ENCODE measurements at places on chromosomes 5 and 9.

DNA sequence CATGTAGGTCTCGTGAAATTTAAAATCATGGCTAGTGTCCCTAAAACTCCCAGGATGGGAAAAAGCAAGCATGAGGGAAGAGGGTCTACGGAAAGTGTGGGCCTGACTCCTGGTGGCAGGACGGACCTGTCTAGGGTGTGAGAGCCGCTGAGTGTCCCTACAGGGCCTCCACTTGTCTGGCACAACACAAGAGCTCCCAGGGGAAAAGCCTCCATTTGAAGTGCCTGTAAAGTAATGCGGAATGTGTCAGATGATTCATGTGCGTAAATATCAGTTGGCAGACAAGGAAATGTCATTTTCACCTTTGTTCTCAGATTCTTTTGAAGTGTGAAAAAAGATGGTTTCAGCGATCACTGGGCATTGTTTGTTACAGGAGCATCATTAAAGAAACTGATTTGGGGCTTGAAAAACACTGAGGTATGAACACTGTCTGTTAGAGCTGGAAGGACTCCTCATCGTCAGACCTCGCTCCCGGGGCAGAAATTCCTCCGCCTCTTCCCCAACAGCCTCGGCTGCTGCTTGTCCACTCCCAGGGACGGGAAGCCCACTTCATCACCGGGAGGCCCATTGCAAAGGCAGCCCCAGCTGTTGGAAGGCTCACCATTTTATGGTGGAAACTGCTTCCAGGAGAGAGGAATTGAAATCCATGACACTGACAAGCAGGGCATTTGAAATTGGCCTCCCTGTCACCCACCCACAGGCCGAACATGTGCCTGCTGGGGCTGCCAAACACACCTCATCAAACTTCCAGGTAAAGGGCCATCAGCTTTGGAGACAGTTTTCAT, 240.8 kb downstream of the FSTL4 start:
- DNase-seq: no peak

DNA sequence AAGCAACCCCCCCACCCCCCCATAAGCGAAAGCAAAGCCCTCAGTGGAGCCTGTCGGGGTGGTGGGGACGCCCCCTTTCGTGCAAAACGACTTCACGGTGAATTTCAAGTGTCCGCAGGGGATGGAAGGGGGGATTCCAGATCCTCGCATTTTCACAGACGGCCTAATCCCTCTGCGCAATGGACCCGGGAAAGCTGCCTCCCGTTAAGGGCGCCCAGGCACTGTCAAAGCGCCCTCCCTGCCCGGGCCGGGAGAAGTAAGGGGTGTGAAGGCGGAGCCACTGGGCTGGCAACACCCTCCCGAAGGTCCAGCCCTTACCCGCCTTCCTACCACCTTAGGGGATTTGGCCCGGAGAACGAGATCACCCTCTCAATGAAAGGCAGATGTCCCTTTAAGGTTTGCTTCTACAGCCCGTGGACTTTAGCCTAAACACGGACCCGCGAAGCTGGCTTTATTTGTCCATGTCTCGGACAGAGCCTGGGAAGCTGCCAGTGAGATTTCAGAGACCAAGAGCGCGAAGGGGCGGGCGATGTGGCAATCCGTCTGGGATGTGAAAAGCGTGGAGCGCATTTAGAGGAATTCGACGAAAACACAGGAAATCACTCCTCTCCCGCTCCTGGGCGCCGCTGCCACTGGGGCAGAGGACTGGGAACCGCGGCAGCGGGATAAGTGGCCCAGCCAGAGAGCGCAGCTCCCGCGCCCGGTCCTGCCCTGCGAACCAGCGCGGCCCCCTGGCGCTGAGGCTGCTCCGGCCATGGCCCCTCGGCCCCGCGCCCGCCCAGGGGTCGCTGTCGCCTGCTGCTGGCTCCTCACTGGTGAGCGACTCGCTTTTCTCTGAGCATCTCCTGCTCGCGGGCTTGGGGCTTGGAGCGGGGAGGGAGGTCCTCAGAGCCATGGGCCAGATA, at the start of the genes ITGA1 and PELO:
Gene ITGA1, plus strand, starts transcription at position 317 of the 905 bp plus-strand sequence. Its CDS starts 438 bp downstream, at position 755.
Gene PELO, plus strand, starts transcription at position 317 of the 905 bp plus-strand sequence. CDS start 12,479 bp downstream, outside the sequence.
- no peak for DNase-seq

DNA sequence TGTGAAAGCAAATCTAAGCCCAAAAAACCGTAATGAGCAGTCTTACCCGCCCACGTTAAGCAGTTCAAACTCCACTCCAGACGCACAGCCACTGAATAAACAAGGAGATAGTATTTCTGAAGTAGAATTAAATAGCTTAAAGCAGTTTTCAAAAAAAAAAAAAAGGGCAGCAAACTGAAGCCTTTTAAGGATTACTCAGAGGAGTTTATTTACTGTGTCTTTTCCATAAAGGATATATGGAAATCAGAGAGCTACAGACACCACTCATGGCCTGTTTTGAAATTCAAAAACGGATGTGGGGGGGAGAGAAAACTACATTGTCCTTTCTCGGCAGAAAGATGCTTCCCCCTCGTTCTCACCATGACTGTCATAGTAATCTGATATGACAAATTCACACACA, 83.7 kb upstream of the IRX1 start:
- peak; percentile 86 for DNase-seq

DNA sequence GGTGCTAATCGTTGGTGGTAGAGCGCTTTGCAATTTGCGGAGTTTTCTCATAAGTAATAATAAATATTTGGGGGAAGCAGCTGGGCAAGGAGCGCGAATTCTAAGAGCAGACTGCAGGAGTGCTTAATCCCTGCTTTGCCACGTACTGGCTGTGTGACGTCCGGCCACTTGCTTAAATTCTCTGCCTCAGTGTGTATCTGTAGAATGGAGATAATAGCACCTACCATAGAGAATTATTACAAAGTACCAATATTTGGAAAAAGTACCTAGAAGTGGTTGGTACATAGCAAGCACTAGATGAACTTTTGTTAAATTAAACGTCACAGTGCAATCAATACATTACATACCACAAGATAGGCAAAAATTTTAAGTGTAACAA, 598 bp upstream of the TMED7 start:
- DNase-seq: no peak

DNA sequence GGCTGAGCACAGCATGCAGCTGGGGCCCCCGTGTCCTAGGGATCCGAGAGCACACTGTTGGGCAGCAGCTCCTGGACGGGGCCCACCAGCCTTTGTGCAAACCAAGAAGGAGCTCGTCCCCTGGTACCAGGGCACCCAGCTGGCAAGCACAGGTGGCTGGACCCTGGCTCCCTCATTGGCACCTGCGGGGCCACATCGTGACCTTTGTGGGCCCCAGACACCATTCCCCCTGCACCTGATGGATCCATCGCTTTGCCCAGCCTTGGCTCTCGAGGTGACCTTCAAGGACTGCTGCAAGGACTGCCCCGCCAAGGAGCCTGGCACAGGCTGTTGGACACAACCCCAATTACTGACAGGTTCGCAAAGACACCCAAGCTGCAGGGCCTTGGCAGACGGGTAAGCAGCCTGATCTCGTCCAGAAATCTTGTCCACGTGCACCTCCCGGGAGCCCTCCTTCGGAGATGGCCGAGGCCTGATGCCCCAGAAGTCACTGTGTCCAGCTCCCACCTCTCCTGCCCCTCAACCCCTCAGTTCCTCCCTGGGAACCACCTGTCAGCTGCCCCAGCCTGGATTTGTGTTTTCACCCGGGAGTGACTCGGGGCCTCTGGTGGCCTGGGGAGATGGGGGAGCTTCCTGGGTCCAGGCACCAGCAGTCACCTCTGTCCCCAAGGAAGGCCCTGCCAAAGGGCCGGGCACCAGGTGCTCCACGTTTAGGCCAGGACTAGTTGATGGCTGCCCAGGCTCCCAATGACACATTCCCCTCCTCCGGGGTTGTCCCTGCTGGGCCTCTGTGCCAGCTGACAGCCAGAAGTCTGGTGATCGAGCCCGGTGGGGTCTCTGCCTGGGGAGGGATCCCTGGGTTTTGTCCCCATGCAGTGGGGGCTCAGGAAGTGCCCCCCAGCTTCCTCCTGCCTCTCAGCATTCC, 137.1 kb upstream of the PPP1R26 start:
- DNase-seq: no peak

- no peak for DNase-seq
Observed at GRCh38 chr9:126406075-126406667, 79.5 kb downstream of the MVB12B start.

- DNase-seq: no peak
Observed at GRCh38 chr5:14366763-14367162, 214.8 kb upstream of the OTULINL start.

DNA sequence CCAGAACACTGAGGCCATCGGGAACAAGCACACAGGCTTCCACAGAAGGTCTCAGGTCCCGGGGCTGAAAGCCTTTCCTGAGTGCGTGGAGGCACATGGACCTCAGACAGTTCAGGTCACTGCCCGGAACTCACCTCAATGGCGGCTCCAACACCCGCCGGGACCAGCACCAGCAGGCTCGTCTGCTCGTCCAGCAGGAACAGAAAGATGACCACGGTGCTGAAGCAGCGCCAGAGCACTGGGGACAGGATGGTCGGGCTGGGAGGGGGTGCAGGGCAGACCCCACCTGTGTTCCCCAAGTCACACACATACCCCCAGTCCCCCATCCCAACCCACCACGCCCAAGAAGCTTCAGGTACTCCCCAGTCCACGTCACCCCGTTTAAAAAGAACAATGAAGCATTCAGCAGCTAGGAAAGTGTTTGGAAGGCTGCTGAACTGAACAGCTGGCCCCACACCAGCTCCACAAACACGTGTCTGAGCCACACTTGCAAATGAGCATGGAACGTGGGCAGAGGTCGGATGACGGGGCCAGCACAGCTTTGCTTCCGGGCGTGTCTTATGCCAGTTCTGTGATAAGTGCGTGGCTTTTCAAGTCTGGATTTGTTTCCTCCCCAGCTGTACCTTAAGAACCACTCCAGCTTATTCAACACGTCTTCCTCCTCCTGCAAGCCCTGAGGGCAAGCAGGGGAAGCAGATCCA, 14.6 kb downstream of the CLPTM1L start:
- no peak for DNase-seq

DNA sequence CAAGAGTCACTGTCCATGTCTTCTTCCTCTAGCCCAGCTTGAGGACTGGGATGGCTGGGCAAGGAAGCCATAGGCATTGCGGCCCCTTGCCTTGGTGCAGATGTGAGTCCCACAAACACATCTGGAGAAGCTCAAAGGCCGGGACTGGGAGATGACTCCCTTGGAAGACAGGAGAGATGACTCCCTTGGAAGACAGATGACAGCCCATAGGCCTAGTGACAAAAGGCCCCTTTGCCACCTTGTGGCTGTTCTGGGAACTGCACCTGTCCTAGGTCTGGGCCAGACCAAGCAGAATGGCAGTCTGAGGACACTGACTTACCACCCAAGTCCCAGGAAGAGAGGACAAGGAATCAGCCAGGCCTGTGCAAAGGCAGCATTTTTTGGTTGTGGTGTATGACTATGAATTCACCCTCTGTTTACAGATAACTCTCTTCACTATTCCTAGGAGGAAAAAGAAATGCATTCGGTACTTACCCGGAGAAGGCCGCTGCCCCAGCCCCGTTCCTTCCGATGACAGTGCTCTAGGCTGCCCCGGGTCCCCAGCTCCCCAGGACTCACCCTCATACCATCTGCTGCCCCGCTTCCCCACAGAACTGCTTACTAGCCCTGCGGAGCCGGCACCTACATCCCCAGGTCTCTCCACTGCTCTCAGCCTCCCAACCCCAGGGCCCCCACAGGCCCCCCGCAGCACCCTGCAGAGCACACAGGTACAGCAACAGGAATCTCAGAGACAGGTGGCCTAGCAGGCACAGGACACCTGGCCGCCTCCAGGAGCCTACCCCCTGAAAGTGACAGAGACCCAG, 30.8 kb downstream of the SKP1 start:
- DNase-seq: peak; percentile 33

- DNase-seq: no peak
Observed at GRCh38 chr9:99855467-99856176, 33.9 kb downstream of the NR4A3 start.

DNA sequence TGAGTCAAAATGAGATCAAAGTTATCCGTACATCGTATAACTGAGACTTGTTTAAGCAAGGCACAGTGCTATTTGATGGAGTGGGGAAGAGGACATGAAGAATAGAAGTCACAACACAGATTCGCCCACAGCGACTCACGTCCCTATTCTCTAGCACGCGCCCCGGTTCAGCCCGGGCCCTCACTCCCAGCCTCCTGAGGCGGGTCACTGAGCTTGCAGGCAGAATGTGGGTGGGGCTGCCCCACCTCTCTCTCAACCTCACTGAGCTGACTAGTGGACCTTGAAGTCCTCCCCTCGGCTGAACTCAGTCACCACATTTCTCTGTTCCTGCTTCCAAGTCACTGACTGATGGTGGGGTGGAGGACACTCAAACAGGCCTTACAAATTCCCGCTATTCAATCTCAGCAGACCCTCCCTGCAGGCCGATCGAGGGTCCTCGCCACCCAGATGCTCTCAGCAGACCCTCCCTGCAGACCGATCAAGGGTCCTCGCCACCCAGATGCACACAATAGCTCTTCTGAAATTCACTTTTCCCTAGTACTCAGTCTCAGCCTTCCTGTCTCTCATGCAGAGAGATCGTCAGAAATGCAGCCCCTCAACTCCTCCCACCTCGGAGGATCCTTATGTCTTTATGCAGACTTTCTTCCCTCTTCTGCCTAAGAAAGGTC, 12.9 kb downstream of the GLDC start:
- DNase-seq: no peak

DNA sequence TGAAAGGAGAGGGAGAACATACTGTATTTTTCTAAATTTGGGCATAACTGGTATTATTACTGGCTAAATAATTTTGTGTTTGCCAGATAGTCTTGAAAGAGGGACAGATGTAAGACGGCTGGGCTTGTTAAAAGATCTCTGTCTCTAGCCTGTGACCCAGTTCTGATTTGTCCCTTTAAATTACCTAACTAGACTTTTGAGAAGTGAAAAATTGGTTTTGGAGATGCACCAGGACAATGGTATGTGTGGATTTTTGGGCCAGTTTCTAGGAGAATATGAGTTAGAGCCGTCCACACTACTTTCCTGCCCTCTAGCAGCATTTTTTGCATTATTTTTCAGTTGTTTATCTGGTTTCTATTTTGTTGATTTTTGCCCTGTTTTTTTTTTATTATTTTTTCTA, 33.5 kb downstream of the LNPEP start:
- no peak for DNase-seq

GRCh38 chr5:79070350-79070667, 742 bp downstream of the BHMT2 start:
- no peak for DNase-seq

DNA sequence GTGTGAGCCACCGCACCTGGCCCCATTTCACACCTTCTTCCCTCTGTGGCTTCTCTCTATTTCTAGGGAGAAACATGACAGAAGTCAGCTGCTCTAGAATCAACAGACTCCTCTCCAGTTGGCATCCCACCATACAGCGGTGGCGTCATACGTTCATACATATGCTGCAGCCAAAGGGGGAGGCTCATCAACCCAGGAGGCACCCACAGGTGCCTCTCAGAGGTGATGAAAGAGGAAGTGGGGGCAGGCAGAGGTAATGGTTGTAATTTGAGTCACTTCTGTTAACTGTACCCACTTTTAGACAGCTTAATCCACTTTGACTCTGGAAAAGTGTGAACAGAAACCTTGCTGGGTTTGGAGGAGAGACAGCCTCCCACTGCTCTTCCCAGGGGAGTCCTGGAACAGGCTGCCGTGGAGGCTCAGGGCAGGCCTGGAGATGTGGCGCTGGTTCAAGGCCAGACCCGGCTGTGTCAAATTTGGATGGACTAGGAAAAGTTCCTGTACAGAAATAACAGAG, 47.3 kb upstream of the SUB1 start:
- DNase-seq: peak; percentile 97

Data from NCI-H2171 treated with DMSO at 0.1 percent for 48 hours (cell line).